Activated CD4-positive, alpha-beta T cell treated with anti-CD3 and anti-CD28 coated beads, Interleukin-2, amount 50 U/mL, for 16 hours (primary cell): ENCODE measurements at places on chromosomes 2 and 18.

DNA sequence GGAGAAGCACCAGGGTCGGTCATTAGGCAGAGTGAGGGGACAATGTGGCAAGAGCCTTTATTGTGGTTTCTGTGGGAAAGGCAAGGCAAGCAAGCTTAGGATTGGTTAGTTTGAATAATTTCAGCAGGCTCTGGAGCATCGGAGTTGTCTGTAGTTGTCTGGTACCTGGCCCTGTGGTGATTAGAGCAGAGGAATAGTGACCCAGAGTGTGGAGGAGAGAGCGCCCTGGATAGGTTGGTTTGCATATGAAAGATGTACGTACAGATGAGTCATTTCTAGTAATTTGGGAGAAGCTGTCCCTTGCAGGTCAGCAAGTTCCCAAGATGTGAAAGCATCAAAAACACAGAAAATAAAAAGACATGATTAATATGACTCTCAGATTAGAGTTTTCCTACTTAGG lies 383.1 kb upstream of the MEX3C start:
- DNase-seq: no peak

- DNase-seq: peak; percentile 62
Measured at GRCh38 chr2:136005462-136006196, 20.2 kb upstream of the DARS1 start.

GRCh38 chr2:21198637-21199036 lies 74.9 kb downstream of the TDRD15 start:
- no peak for DNase-seq

DNA sequence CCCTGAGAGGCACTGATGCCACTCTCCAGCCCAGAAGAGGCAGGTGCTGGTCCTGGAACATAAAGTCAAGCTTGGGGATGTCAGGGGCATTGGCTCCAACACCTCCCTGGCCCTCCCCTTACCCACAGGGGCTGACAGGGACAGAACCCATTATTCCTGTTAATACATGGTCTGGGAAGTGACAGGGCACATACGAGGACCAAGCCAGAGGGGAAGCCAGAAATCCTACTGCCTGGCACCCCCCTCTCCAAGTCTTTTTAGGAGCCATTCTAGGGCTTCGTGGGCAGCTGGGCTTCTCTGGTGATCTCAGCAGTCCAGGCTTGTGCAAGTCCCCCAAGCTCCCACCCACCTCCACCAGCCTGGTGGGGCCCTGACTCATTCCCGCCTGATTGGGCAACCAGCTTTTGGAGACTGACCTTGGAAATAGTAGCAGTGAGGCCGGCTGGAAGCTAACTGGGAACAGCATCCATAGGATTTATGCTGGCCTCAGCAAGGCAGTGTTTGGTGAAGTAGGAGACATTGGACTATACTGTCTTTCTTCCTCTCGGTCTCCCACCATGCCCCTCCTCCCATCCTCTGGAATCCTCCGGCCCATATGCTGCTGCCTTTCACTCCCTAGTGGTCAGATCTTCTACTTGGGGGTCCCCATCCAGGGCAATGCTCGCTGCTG lies 86.4 kb upstream of the HK2 start:
- no peak for DNase-seq

- peak; percentile 67 for DNase-seq
Measured at GRCh38 chr18:63131106-63131958, 188.2 kb downstream of the BCL2 start.

- DNase-seq: peak; percentile 30
Measured at GRCh38 chr2:19868701-19869580, 32.8 kb downstream of the TTC32 start.

- DNase-seq: no peak
Measured at GRCh38 chr2:85902496-85902895, 13.7 kb upstream of the ST3GAL5 start.

DNA sequence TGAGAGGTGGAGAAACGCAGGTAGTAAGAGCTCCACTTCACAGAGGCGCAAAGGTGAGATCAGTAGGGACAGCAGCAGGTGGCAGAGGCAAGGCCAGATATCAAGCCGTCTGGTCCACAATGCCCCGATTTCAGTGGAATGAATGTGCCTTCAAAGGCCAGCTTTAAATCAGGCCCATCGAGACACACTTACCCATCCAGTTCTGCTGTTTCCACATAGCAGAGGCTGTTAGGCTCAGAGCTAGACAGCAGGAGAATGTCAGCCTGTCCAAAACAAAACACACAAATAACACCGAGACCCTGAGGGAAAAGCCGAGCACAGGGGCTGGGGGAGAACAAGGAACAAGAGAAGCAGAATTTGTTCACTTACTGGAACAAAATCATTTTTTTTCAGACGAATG lies 75.8 kb upstream of the NARS1 start:
- no peak for DNase-seq

DNA sequence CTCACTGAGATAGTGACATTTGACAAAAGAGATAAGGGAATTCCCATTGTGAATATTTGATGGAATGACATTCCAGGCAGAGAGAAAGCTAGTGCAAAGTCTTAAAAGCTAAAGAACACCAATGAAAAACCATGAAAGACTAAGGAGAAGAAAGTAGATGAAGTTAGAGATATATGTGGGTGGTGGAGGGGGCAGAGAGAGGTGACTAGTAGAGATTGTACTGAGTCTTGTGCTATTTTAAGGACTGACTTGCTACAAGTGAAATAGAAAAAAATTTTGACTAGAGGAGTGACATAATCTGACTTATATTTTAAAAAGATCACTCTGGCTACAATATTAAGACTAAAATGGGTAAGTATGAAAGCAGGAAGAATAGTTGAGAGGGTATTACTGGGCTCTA lies 35.3 kb upstream of the GULP1 start:
- DNase-seq: no peak

DNA sequence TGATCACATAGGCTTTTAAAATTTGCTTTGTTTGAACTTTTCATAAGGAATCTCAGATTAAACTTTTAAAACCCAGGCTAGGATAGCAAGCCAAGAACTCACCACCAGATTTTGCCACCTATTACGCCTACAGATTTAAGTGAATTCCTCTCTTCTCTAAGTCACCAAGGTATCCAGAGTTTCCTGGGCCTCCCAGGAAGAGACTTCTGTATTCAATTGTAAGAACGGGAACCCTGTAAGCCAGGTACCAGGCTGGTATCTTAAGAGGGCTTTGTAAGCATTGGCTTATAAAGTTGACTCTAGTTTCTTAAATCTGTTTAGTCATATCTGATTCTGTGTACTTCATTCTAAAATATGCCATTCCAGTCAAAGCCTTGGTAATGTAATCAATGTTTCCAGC lies 285.1 kb downstream of the MBD5 start:
- DNase-seq: no peak

DNA sequence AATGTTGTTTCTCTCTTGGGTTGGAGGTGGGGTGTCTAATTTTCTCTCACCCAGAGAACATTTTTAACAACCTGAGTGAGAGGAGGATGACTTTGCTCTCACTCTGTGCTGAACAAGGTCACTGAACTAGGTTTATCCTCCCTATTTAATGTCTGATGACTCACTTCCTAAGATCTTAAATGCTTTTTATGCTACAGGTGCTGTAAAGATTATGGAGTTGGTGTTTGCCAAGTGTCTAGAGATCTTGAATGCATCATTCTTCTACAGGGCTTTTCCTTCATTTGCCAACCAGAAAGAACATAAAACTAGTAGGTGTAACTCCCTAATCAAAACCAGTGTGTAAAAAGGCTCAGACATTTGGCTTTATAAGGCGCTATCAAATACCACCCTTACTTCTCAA lies 350.5 kb upstream of the ETAA1 start:
- no peak for DNase-seq

DNA sequence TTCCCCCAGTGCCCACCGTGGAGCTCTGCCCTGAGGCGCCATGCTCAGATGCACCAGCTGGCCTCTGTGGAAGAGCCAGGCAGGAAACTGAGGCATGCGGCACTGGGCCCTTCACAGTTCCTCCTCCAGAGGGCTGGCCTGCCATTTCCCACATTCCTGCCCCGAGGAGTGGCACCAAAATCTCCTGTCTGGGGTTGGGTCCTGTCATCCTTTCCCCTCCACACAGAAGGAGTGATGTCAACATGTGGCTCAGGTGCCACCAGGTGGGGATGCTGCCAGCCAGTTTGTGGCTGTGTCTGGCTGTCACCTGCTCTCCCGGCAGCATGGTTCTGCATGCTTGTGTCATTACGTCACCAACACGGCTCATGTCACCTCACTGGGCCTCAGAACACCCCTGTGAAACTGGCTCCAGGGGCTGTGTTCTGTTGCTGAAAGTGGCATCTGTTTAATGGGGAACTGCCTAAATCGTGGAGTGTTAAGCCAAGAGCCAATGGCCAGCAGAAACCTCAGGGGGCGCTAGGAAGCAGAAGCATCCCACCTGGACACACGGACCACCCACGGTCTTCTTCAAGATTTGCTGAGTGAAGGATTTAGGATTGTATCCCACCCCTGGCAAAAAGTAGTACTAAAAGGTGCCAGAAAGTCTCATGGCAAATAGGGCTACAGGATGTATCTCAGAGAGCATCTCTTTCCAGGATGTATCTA lies 51.3 kb downstream of the ZAP70 start:
- DNase-seq: no peak

- no peak for DNase-seq
Measured at GRCh38 chr2:6823111-6823510, 42.6 kb downstream of the CMPK2 start.
